CD4-positive, alpha-beta T cell treated with Interleukin-4 for 1 hour (primary cell): ENCODE measurements at places on chromosomes 2 and 18.
A peak's percentile ranks its signal among the peaks of the same experiment; 100 is the strongest.

DNA sequence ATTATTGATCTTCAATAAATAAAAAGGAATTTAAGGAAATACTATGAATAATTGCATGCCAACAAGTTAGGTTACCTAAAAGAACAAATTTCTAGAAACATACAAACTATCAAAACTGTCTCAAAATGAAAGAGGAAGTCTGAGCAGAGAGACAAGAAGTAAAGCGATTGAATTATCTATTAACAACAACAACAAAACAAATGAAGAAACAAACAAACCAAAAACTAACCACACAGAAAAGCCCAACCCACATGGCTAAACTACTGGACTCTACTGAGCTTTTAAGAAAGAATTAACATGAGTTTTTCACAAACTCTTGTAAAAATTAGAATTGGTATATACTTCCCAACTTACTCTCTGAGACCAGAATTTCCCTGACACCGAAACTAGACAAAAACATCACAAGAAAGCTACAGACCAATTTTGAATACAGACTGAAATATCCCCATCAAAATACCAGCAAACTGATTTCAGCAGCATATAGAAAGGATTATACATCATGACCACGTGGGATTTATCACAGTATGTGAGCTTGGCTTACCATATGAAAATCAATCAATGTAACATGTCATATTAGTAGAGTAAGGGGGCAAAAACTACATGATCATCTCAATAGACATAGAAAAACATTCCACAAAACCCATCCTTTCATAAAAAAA is 16.6 kb upstream of the GALNT1 start:
- no peak for DNase-seq

GRCh38 chr2:168211664-168212163 is 35.7 kb downstream of the STK39 start:
- no peak for DNase-seq

DNA sequence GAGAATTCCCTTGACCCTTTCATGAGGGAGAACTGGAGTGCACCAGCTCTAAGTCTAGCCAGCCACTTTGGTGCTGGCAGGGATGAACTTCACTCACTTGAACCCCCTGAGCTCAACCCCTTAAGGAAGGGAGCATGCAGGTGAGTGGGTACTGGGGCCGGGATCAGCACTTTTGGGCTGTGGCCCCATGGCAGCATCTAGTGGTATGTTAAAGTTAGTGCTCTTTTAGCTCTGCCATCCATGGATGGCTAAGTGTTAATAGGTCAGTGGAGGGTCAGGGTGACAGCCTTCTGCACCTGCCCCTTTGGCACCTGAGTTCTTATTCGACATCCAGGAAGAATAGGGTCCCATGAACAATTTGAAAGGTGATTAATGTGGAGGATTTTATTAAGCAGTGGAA is 689.0 kb upstream of the FSHR start:
- DNase-seq, result no peak

- DNase-seq, result no peak
Observed at GRCh38 chr2:239612133-239612532, 211.3 kb upstream of the HDAC4 start.

DNA sequence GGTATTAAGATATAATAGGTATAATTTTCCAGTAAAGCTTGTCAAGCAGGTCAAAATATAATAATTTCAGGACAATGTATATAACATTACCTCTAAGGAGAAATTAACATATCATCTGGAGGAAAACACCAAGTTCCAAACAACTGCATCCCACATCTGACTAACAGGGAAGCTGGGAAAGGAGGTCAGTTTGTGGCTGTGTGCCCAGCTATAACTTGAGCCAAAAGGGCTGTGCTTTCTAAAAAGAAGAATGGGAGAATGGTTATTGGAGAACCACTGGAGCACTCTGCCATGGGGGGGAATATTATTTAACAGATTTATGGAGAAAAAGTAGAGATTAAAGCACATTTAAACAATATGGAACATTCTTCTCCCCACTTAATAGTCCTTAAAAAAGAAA is 390.6 kb upstream of the PKDCC start:
- DNase-seq, result no peak

- no peak for DNase-seq
Observed at GRCh38 chr2:135948141-135948540, 37.3 kb downstream of the DARS1 start.

DNA sequence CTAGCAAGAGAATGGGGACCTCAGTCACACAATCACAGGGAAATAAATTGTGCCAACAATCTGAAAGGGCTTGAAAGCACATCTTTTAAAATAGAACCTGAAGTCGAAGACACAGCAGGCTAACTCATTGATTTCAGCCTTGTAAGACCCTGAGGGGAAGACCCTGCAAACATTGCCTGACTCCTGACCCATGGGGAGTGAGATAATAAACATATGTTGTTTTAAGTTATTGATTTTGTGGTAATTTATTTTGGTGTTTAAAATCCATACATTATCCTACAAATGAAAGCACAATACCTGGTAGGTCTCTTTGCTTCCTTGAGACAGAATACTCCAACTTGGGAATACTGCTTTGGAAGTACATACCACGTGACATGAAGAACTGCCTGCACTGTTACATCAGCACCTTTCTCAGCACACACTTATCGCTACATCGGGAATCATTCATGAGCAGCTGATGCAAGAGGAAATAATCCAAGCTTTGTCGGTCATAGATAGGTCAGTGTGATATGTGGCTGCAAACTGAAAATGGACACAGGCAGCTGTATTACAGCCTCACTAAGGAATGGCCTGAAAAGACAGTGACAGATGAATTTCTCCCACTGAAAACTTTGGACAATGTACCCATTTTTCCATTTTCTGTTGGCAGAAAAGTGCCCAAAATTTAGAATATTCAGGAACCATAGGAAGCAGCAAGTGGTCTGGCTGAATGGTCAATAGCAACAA is 494.5 kb upstream of the MAP2 start:
- DNase-seq, result no peak

DNA sequence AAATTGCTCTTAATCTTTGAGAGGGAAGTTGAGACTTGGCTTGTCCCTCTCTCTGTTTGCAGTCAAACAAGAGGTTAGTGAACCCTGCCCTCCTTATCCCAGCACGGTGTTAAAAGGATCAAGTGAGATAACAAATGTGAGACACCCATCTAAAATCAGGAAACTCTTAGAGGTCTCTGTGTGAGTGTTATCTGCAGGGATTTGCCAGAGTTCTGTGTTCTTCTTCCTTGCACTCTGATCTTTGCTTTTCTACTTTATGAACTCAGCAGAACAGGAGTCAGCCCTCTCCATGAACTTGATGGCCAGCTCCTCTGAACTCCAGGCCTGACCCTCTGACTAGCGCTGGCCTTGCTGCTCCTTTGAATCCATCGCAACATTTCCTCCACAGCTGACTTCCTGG is 123.8 kb downstream of the NCKAP5 start:
- DNase-seq, result no peak

GRCh38 chr18:47247416-47248114 is 3.9 kb downstream of the SKOR2 start:
- DNase-seq, result no peak

DNA sequence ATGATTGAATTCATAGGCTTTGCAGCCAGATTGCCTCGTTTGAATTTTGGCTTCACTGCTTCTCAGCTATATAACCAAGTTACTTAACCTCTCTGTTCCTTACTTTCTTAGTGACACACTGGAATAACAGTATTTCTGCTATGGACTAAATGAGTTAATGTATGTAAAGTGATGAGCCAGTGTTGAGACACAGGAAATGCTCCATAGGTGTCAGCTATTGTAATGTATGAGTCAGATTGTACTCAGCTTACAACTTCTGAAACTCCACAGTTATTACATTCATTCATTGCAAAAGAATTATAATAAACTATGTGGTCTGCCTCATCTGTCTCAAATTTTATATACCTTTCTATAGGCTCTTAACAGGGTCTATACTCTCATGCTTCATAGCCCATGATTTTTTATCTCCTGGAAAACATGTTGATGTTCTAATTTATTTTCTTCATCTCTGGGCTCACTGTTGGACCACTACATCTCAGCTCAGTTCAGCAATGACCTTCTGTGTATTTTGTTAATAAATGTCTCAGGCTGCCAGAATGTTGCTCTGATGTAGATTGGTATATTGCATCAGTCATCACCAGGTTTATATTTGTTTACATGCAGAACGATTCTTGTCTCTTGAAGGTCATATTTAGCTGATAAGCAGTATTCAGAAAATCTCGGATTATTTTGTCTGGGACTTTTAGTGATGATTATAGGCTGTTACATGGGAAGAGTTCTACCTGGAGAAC is 76.2 kb downstream of the MAP3K20 start:
- no peak for DNase-seq

GRCh38 chr2:47043142-47043890 is 111.8 kb downstream of the STPG4 start:
- DNase-seq, result no peak

GRCh38 chr2:85601771-85602475 is 575 bp downstream of the TMEM150A start:
- DNase-seq, result no peak

DNA sequence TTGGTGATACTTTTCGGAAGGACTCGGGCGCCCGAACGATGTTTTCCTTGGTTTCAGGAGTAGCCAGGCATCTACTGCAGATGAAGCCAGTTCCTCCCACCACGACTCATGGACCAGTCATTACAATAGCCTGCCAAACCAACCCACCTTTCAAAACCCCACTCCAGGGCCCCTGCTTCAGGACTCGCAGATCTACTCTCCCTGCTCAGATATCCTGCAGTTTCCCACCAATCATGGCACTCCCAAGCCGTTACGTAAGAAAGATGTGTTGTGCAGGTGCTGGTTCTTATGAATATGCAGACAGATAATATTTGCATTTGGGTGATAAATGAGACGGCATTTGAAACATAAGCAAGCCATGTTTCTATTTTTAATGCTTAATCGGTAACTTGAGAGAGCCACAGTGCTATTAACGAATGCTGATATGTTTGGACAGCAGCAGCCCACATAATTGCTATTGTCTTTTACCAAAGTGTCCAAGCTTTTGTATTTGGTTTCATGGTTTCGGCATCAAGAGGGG is 3.5 kb upstream of the CYS1 start:
- DNase-seq, result no peak

- DNase-seq, result no peak
Observed at GRCh38 chr2:54275541-54275940, 19.5 kb upstream of the TSPYL6 start.

DNA sequence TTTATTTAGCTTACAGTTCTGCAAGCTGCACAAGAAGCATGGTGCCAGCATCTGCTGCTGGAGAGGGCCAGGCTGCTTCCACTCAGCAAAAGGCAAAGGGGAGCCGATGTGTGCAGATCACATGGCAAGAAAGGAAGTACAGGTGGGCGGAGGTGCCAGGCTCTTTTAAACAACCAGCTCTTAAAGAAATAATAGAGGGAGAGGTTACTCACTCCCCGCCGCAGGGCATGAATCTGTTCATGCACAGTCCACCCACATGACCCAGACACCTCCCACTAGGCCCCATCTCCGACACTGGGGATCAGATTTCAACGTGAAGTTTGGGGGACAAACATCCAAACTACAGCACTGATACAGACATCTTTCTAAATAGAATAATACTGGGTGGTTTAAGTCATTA is 105.8 kb downstream of the MTCL1 start:
- DNase-seq, result no peak

GRCh38 chr18:14179306-14179705 is 47.1 kb upstream of the ZNF519 start:
- DNase-seq, result no peak

DNA sequence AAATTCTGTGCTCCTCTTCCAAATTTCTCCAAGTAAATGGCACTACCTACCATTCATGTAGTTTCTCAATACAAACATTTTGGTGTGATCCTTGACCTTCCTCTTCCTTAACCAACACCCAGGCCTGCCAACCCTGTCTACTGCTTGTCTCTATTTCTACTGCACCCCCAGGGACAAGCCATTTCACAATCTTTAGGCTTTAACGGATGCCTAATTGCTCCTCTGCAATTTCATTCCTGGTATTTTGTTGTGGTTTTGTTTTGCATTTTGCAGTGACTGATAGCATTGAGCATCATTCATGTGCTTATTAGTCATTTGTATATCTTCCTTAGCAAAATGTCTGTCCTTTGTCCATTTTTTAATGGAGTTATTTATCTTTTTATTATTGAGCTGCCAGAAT is 10.0 kb downstream of the FAP start:
- DNase-seq, result no peak

DNA sequence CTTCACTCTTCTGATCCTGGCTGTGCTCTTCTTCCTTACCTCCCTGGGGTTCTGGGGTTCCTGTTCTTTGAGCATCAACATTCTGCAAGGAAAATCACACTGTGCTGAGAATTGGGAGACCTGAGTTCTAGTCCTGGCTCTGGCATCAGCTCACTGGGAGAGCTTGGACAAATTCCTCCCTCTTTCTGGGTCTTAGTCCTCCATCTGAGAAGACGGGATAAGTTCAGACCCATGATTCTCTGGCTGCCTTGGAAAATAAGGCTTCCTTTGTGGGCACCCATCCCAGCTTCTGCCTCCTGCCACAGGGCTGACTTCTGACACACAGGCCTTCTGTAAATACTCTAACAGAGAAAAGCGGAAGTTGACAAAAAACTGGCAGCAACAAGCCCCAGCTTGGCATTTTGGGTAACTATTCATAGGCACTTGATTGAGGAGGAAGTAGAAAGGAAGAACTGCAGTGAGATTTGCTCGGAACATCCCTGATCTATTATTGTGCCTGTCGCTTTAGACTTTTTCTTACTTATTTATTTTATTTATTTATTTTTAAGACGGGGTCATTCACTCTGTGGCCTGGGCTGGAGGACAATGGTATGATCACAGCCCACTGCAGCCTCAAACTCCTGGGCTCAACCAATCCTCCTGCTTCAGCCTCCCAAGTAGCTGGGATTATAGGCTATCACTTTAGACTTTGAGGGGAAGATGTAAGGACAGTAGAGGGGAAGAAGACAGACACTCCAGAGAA is 7.9 kb downstream of the PCBP1 start:
- peak; percentile 84 for DNase-seq

DNA sequence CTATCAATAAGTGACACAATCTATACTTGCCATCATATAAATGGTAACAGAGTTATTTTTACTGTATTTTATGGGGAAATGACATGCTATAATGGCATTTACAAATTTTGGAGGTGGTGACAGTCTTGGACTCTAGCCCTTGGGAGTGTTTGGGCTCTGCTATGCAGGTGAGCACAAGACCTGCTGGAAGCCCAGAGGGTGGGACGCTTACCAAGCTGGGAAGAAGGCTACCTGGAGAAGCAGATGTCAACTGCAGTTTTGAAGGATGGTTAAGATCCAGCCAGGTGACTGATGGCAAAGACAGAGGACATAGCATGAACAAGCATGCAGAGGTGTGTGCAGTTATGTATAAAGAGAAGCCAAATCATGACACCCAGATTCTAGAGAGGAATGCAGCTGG is 346.9 kb downstream of the MYCN start:
- DNase-seq, result no peak

GRCh38 chr2:174180165-174180724 is 68.1 kb downstream of the OLA1 start:
- DNase-seq, result no peak

GRCh38 chr2:168422584-168422983 is 33.5 kb upstream of the CERS6 start:
- no peak for DNase-seq
